ENCODE measurements at places on chromosomes 2 and 18.

GRCh38 chr2:107588181-107588580, 238.5 kb upstream of the RGPD4 start:
- no peak for DNase-seq

- no peak for DNase-seq
Observed at GRCh38 chr2:160752475-160753330, 259.1 kb upstream of the RBMS1 start.

- no peak for DNase-seq
Observed at GRCh38 chr18:10497206-10497749, 28.5 kb upstream of the NAPG start.

- no peak for DNase-seq
Observed at GRCh38 chr2:65576861-65577601, 144.6 kb upstream of the SPRED2 start.

GRCh38 chr2:201656102-201656501, 12.8 kb upstream of the TMEM237 start:
- no peak for DNase-seq

GRCh38 chr18:8721716-8722115, 16.4 kb downstream of the MTCL1 start:
- DNase-seq, result no peak

Measured in bone marrow (tissue), 2 donors.